Thymus (tissue), 14 donors: ENCODE measurements at places on chromosomes 12 and 14.

GRCh38 chr14:35844494-35844893, 18.4 kb downstream of the BRMS1L start:
- no peak for DNase-seq

DNA sequence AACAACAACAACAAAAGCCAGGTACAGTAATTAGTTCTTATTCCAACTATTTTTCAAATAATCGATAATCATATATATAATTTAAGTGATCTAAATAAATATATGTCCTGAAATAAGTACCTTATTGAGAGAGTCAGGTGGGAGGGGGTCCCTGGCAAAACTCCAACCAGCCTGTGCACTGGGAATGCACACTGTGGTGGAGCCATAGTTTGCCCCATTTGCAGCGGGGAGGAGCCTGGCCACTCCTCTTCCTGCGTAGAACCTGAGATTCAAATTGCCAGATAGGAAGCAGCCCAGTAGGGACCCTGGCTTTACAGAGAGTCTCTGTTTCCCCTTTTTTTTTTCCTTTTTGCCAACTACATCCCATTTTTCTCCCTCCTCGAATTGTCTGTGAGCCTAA, 26.4 kb downstream of the CPNE8 start:
- DNase-seq: no peak

GRCh38 chr14:100440207-100440631, 117.1 kb downstream of the SLC25A47 start:
- DNase-seq: peak; percentile 59

DNA sequence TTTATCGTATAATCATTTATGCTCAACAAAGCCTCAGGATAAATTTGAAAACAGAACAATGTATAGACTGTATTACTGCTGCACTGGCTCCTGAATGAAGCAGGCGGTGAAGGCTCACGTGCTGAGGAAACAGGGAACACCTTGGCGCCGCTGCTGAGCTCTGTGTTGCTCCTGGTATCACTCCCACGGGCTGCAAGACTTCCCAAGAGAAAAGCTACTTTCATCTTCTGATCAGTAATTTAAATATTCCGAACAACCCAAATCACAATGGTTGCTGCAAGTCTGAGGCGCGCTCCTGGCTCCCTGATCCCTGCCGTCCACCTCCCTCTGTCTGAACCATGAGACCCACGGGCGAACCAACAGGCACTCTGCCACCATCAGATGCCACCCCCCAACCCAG, 15.7 kb downstream of the PGAM5 start:
- DNase-seq: no peak

GRCh38 chr12:74889073-74889472, 320.6 kb downstream of the KCNC2 start:
- DNase-seq: no peak

GRCh38 chr12:41514021-41514777, 326.1 kb downstream of the PDZRN4 start:
- DNase-seq: no peak

GRCh38 chr12:66441905-66442559, 139.7 kb downstream of the HELB start:
- no peak for DNase-seq

- no peak for DNase-seq
Measured at GRCh38 chr12:4050340-4050739, 177.1 kb upstream of the PARP11 start.

DNA sequence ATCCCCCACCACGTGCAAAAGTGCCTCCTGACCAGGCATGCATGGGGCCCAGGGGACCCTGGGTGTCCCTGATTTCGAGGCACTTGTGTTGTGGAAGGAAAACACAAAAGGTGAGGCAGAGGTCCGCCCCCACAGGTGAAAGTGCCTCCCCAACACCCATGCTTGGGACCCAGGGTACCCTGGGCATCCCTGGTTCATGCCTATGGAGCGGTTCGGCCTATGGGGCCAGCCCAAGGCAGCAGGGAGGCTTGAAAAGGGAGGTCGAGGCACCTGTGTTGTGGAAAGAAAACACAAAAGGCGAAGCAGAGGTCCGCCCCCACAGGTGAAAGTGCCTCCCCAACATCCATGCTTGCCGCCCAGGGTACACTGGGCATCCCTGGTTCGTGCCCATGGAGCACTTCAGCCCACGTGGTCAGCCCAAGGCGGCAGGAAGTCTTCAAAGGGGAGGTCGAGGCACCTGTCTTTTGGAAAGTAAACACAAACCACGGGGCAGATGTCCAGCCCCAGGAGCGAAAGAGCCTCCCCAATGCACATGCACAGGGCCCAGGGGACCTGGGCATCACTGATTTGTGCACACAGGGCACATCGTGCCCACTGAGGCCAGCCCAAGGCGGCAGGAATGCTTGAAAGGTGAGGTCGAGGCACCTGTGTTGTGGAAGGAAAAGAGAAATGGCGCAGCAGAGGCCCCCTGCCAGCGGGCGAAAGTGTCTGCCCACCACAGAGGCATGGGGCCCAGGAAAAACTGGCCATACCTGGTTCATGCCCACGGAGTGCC, 375.5 kb downstream of the ALG10 start:
- DNase-seq: no peak

DNA sequence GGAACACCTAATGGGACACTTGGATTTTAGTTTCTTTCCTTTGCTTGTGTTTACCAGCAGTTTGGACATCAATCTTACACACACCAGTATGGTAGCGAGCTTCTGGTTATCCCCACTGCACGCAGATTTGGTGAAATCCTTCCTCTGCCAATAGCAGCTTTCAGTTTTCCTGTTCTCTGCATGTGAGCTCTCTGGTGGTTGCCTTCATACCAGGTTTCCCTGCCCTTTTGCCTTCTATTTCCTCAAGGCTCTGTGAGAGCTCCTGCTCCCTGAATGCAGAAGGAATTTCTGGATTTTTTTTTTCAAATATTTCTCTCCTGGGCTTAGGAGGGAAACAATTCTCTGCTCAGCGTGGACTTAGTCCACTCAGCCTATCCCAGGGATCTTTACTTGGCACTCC, 93.0 kb upstream of the CCDC91 start:
- DNase-seq: no peak
